ENCODE measurements at places on chromosomes 5 and 9.
A peak's percentile ranks its signal among the peaks of the same experiment; 100 is the strongest.

DNA sequence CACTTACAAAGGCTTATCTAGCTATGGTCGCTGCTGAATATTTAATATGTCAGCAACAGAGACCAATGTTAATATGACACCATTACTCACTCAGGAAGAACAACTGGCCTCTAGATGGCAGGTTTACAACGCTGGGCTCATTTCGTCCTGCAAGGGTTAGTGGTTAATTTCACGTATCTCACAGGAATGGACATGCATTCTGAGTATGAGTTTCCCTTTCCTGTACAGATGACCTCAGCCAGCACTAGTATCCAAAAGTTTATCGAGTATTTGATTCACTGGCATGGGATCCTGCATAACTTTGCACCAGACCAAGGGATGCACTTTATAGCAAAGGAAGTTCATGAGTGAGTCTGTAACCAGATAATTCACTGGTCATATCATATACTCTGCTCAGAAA, 8.7 kb upstream of the TRPC7 start:
- no peak for DNase-seq

- DNase-seq: no peak
Observed at GRCh38 chr5:142800776-142801494, 30.8 kb downstream of the ARHGAP26 start.

GRCh38 chr5:150397146-150397781, 15.4 kb downstream of the CD74 start:
- DNase-seq: no peak

DNA sequence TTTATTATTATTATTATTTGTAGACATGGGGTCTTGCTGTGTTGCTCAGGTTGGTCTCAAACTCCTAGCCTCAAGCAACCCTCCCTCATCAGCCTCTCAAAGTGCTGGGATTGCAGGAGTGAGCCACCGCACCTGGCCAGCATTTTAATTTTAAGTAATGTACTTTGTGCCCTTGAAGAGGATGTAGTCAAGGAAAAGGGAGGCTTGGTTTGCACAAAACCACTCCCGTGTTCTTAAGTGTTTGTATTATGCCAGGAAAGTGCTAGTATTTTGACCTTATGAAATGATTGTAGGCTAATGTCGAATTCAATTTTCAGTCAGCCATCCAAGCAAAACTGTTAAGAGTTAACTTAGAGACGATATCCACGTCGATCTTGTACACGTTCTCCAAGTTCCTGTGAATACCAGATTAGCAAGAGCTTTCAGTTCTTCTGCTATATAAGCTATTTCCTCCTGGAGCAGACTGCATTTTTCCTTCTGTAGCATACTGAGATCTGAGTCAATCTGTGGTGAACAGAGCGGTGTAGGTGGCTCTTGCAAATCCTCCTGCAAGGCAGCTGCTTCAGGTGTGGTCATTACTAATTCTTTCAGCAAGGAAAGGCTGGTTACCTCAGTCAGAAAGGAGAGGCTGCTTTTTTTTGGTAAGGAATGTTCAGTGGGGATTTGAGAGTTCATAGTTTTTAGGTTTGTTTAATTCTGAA, 23.7 kb downstream of the CCDC171 start:
- no peak for DNase-seq

DNA sequence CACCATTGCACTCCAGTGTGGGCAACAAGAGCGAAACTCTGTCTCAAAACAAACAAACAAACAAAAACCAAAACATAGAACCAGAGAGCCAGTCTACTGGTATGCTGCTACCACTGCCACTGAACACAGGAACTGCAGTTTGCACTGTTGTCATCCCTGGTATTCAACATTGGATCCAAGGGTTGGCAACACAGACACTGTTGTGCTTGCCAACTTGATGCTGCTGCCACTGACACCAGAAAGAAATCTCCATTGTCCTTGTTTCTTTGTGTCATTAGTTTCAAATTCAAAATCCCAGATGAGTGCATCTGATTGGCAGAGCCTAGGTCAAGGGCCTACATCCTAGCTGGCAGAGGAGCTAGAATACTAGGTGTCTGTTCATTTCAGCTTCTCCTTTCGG, 16.2 kb downstream of the HINT1 start:
- no peak for DNase-seq

GRCh38 chr9:2158111-2158610, 143.0 kb downstream of the SMARCA2 start:
- DNase-seq: no peak

DNA sequence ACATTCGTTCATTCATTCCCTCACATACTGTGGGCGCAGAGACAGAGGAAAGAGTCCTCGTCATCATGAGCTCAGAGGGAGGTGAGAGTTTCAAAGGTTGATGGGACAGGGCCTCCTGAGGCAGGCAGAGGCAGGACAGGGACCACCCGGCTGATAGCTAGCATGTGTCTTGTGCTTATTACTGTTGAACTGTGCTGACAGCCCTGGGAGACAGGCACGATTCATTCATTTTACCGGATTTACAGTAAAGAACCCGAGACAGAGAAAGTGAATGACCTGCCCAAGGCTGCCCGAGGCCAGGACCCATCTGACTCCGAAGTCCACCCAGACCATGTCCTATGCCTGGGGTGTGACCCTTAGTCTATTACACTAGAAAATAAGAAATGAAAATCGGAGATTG, 4.9 kb upstream of the FAM163B start:
- DNase-seq: no peak

DNA sequence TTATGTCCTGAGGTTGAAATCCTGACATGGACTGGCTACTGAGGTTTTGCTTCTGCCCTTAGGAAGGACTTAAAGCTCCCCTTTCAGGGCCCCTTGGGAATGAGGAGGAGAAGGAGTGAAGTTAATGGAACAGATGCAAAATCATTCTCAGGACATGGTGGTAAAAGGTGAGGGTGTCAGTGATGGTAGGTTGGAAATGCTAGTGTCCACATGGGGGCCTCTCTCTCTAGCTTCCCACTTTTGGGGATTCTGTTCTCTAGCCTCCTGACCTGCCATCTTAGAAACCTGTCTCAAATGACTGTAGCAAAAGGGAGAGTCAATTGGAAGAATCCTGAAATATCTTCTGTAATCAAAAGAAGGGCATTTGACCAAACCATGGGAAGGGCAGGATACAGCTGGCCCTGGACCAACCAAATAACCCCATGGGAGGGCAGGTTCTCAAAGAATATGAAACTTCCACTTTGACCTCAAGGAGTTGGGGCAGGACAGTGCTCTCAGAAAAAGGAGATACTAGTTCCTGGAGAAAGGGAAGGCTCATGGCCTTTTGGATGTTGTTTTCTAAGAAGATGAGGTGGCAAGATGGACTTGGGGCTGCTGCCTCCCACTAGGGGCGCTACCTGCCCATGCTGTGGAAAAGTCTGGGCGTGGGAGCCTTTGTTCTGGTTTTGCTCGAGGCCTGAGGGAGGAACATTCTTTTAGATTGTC, 21.2 kb upstream of the MLANA start:
- no peak for DNase-seq

- no peak for DNase-seq
Observed at GRCh38 chr5:129400395-129400983, 59.6 kb upstream of the ADAMTS19 start.

- no peak for DNase-seq
Observed at GRCh38 chr9:87120610-87121009, 173.3 kb upstream of the GAS1 start.

DNA sequence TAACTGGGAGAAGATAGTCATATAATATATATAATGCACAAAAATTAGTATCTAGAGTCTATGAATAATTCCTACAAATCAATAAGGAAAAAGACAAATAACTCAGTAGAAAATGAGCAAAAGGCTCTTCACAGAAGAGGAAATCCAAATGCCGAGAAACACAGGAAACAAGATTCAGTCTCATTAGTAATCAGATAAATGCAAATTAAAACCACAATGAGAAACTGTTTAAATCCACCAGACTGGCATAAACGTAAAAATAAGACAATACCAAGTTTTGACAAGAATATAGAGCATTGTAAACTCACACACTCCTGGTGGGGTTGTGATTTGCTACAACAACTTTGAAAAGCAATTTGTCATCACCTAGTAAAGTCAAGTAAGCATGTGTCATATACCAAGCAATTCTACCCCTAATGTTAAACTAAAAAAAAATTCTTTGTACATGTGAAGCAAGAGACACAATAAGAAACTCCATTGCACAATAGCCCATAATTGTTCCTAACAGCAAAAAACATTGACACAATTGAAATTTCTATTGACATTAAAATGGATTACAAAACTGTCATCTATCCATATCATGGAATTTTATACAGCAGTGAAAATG, 21.0 kb upstream of the UBLCP1 start:
- no peak for DNase-seq

GRCh38 chr9:100322954-100323536, 29.7 kb downstream of the TEX10 start:
- DNase-seq: peak; percentile 15

DNA sequence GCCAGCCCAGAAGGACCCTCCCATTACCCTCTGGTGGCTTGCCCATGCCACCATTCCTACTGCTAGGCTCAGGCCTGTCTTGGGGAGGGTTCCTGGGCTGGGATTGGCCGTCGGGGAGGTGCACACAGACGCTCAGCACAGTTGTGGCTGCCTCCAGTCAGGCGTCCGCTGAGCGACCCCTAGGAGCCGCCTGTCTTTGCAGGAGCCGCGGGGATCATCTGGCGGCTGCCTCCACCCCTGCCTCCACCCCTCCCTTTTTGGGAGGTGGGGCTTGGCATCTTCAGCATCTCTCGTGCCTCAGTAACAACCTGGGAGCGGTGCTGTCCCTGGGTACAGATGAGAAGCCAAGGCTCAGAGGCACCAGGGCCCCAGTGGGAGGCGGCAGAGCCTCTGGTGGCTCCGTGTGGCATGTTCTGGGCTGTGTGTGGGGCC, 39.6 kb downstream of the RXRA start:
- DNase-seq: peak; percentile 89

GRCh38 chr5:133981714-133982113, 13.3 kb upstream of the C5orf15 start:
- DNase-seq: no peak

- DNase-seq: no peak
Observed at GRCh38 chr9:132864691-132865090, 13.4 kb downstream of the AK8 start.

- DNase-seq: peak; percentile 36
Observed at GRCh38 chr9:28207657-28208056, 634.4 kb upstream of the C9orf72 start.

DNA sequence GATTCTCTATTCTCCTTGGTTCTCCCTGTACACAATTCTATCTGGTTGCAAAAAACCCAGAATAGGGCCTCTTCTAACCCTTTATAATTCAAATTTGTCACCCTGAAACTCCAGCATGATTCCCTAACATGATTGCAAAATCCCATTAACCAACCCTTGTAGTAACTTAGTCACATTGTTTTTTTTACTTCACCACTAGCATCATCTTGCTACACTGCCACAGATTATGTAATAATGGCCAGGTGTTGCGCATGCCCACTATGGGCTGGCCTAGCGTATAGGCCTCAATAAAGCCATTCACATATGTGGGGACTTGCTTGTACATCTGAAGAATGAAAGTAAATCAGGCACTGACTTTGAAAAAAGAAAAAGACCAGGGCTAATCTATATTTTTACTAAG, 25.7 kb downstream of the FAM170A start:
- DNase-seq: no peak

DNA sequence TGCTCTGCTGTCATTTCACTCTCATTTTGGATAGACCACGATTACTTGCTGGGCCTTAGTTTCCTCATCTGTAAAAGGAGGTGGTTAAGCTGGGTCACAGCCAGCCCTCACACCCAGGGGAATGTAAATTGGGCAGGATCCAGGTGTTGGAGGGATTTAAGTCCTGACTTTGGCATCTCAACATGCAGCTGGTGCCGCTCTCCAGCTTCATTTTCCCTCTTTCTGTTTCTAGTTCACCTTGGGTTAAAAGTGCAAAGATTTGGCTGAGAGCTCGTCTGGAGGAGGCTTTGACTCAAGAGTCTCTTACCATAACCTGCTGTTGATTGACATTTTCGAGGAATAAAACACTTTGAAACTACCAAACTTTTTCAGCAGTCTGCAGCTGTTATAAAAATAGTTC, 144.3 kb upstream of the DHFR start:
- DNase-seq: no peak

GRCh38 chr5:50501491-50502228, 60.6 kb upstream of the EMB start:
- no peak for DNase-seq

DNA sequence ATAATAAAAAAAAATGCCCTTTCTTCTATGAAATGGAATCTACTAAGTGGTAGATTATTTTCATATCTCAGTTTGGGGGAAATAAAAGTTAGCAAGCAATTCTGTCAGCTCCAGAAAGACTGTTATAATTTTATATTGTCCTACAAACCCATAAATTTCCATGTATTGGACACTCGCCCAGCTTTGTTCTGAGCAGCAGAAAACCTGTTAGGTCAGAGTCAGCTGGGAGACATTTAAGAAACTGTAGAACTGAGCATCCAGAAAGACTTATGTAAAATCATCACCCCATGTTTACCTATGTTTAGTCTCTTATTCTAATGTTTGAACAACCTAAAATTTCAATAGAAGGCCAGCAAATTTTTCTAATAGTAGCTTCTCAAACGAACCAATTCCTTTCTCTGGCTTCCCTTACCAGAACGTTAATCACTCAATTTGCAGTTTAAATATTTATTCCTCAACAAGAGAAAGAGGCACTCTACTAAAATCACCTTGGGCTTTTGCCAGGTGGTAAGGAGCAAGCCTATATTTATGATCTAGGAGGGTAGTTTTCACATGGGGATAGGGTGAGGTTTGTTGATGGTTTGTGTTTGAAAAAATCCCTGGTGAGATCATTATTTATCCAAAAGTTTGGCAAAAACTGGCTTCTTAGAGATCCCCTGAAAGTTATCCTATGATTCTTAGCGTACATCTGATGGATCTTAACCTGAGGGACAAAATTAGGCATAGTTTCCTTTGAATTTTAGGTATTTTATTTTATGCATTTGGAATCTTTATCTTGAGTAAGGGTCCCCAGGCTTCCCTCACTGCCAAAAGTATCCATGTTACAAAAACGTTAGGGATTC, 34.4 kb downstream of the MACROH2A1 start:
- no peak for DNase-seq

DNA sequence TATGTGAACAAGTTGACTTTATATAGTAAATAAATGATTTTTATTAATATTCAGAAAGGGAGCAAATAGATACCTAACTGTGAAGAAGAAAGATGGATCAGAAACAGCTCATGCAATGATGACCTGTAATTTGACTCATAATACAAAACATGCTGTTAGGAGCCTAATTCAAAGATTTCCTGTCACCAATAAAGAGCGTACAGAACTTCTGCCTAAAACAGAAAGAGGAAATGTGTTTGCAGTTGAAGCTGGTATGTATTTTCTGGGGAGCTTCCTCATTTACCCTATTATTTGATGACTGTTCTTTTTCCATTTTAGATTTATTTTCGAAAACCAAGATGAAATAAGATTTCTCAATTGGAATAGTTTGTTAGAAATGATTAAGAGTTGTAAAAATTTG, 11.4 kb downstream of the YTHDC2 start:
- no peak for DNase-seq

- no peak for DNase-seq
Observed at GRCh38 chr5:61625681-61626621, 293.9 kb downstream of the ZSWIM6 start.

- DNase-seq: no peak
Observed at GRCh38 chr5:18216016-18216415, 581.8 kb downstream of the TAF11L14 start.

- no peak for DNase-seq
Observed at GRCh38 chr9:136293476-136294077, 10.3 kb downstream of the CCDC187 start.

All from NCI-H1694 (cell line).